ENCODE measurements at places on chromosomes 1 and 21. TPM values are rescaled to one million over a fixed set of nuclear protein-coding genes. Genes with fewer than 3 reads are reported as not detected.

Gene FMOD
- total RNA-seq: 3.7 TPM

Gene ADAM30
- not detected for total RNA-seq

Gene IL10
- total RNA-seq: not detected

Gene ZNF697
- 13.1 TPM for total RNA-seq

Gene CACNA1S
- total RNA-seq: not detected

Gene CLDN19
- total RNA-seq: not detected

Gene CD1B
- total RNA-seq: not detected

Gene NR5A2
- 3.4 TPM for total RNA-seq

Gene ACTL8
- not detected for total RNA-seq

Gene TRPM2
- 0.22 TPM for total RNA-seq

Gene UBE2Q1
- 25.9 TPM for total RNA-seq

Gene RPTN
- not detected for total RNA-seq

Gene C1orf185
- not detected for total RNA-seq

Gene SLC6A9
- total RNA-seq: 0.40 TPM

Gene RTCA
- total RNA-seq: 27.0 TPM

Gene GIPC2
- total RNA-seq: 32.3 TPM

Gene FOXD3
- total RNA-seq: not detected

Gene ERICH3
- not detected for total RNA-seq

Gene TCHH
- 0.20 TPM for total RNA-seq

Measured in lung microvascular endothelial cell (primary cell).